NCI-H460 (cell line): ENCODE measurements at places on chromosomes 11 and 22.

- DNase-seq, result no peak
Measured at GRCh38 chr22:49815641-49816091, 12.0 kb downstream of the BRD1 start.

DNA sequence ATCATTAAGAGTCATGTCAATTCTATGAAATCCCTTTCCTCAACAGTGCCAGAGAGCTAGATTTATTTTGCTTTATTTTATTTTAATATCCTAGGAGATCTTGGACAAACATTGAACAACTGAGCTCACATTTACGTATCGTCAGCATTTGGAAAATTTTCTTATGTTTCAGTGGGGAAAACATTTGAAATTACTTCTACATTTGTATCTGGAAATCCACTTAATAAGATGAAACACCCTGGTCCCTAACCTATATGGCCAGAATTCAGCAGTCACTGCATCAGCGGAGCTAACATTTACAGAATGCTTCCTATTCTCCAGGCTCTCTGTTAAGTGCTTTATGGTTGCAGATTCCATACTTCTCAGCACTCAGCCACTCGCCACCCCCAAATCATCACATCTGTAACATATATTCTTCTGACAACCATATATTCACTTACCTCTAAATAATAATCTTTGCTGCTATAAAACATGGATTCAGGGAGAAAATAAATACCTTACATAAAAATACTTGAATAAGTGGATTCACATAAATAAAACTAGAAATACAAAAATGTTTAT is 773.9 kb downstream of the JRKL start:
- DNase-seq, result no peak

DNA sequence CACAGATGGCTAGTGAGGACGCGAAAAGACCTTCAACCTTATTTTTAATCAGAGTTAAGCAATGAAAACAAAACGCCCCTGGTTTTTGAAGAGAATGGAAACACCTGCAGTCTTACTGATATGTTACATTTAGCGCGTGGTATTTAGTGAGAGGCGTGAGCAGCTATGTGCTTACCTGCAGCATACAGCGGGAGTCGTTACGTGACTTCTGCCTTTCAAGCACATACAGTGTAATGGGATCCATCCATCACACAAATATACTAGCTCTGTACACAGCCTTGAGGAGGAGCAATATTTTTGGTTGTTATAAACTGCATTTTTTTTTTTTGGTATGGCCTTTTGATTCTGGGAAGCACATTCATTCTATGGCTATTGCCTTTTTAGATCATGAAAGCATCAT is 5.5 kb downstream of the KRTAP5-2 start:
- no peak for DNase-seq

DNA sequence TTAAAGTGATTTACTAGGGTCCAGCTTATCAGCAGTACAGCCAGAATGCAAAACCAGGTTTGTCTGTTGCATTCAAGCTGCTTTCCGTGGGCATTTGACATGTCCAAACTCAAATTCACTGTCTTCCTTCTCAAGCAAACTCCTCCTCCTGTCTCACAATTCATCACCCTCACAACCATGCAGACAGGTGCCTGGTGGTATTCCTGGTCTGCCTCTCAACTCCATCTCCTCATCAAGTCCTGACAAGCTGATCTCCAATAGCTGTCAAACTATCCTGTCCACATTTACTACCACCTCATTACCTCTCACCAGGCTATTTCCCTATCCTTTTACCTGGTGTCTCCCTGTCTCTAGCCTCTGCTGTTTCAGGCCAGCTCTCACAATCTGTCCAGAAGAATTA is 49.1 kb upstream of the LYVE1 start:
- DNase-seq, result no peak

GRCh38 chr11:82791779-82792178 is 58.1 kb upstream of the FAM181B start:
- no peak for DNase-seq

DNA sequence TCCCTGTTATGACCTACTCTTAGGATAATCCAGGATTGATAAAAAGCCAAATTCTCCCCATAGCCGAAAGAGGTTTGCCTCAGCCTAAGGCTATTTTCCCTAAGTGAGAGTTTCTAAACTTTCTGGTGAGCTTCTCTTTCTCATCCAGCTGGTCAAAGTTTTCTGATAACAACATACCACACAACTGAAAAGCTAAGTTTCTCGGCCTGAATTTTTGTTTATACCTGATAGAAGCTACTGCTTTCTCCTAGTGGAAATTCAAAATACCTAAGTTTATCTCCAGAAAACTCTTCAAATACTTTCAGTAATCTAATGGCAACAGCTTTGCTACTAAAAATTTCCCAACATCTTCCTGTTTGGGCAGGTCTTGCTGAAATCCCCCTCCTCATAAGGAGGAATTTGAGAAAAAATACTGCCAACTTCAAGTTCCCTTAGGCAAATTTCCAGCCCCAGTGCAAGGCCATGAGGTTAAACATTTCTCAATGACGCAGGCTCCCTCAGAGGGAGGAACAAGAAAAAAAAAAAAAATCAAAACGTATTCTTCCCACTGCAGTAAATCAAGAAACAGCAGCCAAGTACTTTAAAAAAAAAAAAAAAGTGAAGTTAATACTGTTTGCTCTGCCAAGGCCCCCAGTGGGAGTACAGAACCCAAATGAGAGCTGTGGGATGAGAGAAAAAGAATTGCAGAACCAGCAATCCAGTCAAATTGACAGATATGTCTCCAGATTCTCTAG is 127.0 kb downstream of the MRTFA start:
- DNase-seq, result no peak

- DNase-seq, result no peak
Measured at GRCh38 chr11:112051768-112052167, 22.0 kb downstream of the PIH1D2 start.

GRCh38 chr11:127049486-127049885 is 48.9 kb upstream of the KIRREL3 start:
- DNase-seq, result no peak

- peak; percentile 26 for DNase-seq
Measured at GRCh38 chr11:107859459-107860239, 1.1 kb upstream of the SLC35F2 start.

DNA sequence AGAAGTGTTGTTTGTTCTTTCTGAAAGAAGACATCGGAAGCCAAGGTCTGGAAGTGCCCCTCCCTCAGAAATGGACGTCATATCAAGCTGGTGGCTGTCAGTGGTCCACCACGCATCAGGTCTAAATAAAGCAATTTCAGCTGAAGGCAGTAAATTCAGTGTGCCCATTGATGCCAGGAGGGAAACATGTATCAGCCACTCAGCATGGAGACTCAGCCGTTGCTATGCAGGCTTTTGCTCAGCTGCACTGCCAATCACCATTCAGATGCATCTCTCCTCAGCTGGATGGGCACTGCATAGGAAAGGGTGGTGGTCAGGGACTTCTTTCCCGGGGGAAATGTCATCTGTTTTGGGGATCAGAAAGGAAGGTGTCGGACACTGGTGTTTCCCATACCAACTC is 878.2 kb downstream of the NTM start:
- DNase-seq, result no peak

- DNase-seq, result no peak
Measured at GRCh38 chr11:57154739-57155138, 27.0 kb upstream of the LRRC55 start.

GRCh38 chr22:47919001-47919441 is 1156.6 kb downstream of the TBC1D22A start:
- DNase-seq, result no peak

- no peak for DNase-seq
Measured at GRCh38 chr22:33850193-33850592, 70.1 kb downstream of the LARGE1 start.

DNA sequence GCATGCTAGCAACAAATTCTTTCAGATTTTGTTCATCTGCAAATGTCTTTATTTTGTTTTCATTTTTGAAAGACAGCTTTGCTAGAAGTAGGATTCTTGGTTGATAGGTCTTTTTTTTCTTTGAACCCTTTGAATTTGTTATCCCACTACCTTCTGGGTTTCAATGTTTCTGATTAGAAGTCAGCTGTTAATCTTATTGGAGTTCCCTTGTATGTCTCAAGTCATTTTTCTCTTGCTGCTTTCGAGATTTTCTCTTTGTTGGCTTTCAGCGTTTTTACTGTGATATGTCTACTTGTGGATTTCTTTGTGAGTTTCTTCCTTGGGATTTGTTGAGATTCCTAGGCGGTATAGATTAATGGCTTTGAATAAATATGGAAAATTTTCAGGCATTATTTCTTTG is 27.2 kb upstream of the MS4A8 start:
- no peak for DNase-seq

DNA sequence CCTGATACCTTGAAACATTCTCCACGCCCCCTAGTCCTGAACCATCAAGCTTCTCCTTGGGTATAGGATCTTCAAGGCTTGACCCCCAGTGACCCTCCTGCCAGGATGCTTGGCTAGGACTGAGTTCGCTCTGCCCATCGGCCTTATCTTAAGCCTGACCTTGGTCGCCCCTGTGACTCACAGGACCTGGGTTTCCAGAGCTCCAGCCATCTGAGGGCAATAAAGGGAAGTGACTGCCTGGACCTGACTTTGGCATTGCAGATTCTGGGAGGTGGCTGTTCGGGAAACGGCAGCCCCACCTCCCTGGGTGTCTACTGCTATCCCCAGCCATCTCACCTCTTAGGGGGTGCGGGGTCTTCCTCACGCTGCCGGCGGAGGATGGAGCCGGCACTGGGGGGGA is 15.4 kb downstream of the CARD10 start:
- DNase-seq, result no peak

DNA sequence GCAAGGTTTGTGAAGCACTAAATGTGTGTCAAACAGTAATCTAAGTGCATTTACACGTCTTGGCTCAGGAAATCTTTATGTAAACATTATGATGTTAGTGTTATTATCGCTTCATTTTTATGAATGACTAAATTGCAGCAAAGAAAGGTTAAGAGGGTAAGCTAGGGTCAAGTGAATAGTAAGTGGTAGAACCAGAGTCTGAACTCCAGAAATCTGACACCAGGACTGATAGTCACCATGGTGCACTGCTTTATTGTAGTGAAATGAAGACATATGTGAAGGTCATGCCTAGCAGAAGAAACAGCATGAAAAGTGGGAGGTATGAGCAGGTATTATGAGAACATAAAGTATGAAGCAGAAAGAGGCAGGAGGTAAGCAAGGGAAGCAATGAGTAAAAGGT is 368.7 kb upstream of the TENM4 start:
- no peak for DNase-seq

GRCh38 chr11:21066030-21066429 is 396.6 kb downstream of the NELL1 start:
- DNase-seq, result no peak

DNA sequence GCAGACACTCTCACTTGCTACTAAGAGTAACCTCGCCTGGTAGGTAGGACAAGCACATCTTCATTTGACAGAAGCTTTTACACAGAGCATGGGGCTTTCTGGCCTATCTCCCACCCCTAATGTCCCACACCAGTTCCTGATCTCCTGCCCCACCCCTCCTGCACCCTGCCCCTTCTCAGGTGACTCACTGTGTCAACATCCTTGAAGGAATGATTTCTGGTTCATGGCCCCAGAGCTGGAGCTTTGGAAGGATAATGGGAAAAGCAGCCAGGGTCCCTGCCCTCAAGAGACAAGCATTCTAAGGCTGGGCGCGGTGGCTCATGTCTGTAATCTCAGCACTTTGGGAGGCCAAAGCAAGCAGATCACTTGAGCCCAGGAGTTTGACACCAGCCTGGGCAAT is 47.2 kb downstream of the LRFN4 start:
- DNase-seq, result no peak

- no peak for DNase-seq
Measured at GRCh38 chr11:57977709-57978108, 46.0 kb upstream of the OR9Q1 start.

DNA sequence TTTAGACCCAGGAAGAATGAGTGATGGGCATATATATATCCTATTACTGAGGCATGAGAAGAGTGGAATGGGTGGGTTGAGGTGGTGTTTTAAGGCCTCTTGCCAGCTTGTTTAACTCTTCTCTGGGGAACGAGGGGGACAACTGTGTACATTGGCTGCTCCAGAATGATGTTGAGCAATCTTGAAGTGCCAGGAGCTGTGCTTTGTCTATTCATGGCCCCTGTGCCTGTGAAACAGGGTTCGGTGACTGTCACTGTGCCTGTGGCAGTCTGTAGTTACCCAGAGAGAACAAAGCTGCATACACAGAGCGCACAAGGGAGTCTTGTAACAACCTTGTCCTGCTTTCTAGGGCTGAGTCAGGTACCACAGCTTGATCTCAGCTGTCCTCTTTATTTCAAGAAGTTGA is 11.7 kb downstream of the LIMK2 start:
- no peak for DNase-seq

DNA sequence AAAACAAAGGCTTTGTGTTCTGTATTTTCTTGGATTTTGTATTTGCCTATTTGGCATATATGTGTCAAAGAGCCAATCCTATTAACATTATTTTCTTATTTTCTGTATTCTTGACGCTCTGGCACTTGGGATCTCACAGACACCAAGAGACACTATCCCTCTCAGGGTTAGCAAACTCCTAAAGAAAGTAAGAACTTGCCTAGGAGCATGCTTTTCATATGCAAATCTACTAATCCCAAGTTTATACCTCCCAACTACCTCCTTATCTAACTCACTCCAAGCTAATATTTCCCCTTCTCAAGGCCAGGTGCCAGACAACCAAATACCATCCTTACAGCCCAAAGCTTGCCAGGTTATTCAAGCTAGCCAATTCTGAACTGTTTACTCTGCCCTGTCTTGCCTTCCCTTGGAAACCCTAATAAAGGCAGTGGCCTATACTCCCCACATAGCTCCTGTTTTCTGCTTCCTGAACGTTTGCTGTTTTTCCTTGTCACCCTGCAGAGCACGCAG is 455.4 kb upstream of the ANO3 start:
- DNase-seq, result no peak

GRCh38 chr11:20243974-20244373 is 83.7 kb upstream of the DBX1 start:
- no peak for DNase-seq

DNA sequence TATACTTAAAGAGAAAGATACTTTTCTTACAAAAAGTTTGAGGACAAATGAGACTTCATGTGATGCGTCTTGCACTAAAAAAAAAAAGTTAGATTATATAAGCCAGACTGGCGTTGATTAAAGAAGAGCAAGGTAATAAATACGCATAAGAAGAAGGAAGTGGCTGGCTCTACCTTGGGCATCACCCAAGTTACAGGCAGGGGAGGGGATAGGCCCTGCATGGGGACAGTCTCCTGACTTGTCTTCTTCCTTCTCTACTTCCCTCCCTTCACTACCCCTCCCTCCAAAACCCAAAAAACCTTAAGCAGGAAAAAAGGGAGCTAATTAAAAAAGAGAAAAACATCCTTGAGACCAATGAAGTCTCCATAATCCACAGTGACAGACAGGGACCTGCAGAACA is 22.3 kb upstream of the TMA7B start:
- no peak for DNase-seq

GRCh38 chr11:64088162-64089026 is 52.7 kb downstream of the FLRT1 start:
- DNase-seq, result no peak
